ENCODE measurements at places on chromosomes 3 and 15.
A peak's percentile ranks its signal among the peaks of the same experiment; 100 is the strongest.

GRCh38 chr3:100789579-100789978 is 80.3 kb downstream of the TFG start:
- DNase-seq, result no peak

- DNase-seq, result no peak
Observed at GRCh38 chr15:74821091-74821789, 5.2 kb upstream of the CPLX3 start.

- no peak for DNase-seq
Observed at GRCh38 chr3:23114432-23114831, 88.7 kb upstream of the UBE2E2 start.

GRCh38 chr15:56739964-56740640 is 6.8 kb upstream of the ZNF280D start:
- DNase-seq, result no peak

DNA sequence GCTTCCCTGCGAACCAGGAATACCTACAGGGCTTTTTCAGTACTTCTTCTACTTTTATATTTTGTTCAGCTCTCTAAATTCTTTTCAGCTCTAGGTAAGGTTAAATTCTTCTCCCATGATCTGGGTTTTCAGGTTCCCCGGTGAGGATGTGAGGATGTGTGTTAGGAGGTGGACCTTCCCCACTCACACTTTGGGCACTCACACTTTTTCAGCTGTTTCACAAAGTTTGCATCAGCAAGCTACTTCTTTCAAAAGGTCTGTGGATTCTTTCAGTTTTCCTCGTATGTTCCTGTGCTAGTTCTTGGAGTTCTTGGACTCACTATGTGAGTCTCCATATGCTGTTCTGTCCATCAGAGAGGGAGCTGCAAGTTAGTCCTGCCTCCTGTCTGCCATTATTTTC is 13.9 kb upstream of the OR5K2 start:
- no peak for DNase-seq

DNA sequence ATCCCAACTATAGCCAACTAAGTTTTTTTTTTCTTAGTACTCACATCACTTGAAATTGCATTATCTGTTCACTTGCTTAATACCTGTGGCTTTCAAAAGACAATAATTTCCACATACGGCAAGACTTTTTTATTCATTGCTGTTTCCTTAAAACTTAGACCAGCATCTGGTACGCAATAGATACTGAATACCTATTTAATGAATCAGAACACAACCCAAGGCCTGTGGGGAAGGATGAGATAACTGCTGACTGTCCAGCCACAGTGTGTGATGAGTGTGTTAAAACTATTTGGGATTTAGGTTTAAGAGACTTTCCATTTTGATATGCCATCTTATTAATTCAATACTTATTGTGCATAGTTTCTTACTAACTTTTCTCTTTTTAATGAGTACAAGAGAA is 988.7 kb downstream of the NTRK3 start:
- DNase-seq, result no peak

GRCh38 chr15:93302080-93302765 is 213.2 kb upstream of the RGMA start:
- no peak for DNase-seq

DNA sequence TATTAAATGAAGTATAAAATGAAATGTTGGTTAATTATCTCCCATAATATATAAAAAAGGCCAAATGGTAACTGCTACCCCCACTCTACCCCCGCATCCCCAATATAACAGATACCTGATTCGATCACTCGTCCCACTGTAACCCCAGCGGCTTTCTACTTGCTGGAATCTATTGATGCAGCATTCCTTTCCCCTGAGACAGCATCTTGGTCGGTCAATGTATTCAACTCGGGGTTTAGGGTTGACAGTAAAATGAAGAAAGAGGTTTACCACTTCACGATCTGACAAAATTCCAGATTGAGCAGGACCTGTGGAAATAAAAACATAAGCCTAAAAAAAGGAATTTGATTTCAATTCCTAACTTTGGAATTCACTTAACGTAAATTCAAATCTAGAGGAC is 18.6 kb upstream of the C15orf40 start:
- no peak for DNase-seq

GRCh38 chr3:46065294-46065705 is 38.0 kb upstream of the XCR1 start:
- peak; percentile 42 for DNase-seq

- no peak for DNase-seq
Observed at GRCh38 chr15:90981681-90982080, 12.7 kb downstream of the PRC1 start.

DNA sequence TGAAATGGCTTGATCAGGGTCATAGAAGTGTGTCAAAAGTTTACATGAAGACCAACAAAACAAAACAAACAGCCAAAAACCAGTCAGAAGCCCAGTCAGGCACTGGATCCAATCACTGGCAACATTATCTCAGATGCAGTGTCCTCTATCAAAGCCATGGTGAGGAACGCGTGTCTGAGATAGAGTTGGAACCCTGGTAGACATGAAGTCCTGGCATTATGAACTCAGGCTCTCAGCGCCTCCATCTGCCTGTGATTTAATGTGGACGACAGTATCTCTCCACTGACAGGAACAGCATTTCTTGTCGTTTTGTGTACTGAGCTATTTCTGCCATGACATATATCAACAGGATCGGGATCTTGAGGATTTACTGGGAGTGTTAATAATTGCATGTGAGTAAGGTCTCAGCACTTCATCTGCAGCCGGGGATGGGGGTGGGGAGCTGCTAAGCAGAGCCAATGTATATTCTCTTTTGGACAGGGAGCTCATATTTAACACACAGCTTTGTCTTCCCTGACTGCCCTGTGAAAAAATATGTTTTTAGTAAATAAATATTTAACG is 1120.0 kb downstream of the IGSF11 start:
- DNase-seq, result no peak

- no peak for DNase-seq
Observed at GRCh38 chr3:167151636-167152035, 228.5 kb downstream of the ZBBX start.

DNA sequence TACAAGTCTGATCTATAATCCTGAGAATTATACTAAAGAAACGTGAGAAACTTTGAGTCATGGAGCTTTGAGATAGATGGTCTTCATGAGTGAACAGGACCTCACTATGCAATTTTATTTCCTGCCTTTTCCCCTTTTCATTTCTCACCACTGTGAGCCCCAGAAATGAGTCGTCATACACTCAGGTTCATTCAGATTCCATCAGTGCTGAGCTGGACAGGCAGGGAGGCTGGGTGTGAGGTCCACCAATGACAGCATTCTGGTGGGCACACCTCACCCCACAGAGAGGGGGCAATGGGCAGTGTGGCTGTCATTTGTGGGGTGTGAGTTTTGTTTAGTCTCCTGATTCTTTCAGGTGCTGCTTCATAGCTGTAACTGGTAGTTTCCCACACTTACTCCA is 16.9 kb downstream of the TIGIT start:
- no peak for DNase-seq

DNA sequence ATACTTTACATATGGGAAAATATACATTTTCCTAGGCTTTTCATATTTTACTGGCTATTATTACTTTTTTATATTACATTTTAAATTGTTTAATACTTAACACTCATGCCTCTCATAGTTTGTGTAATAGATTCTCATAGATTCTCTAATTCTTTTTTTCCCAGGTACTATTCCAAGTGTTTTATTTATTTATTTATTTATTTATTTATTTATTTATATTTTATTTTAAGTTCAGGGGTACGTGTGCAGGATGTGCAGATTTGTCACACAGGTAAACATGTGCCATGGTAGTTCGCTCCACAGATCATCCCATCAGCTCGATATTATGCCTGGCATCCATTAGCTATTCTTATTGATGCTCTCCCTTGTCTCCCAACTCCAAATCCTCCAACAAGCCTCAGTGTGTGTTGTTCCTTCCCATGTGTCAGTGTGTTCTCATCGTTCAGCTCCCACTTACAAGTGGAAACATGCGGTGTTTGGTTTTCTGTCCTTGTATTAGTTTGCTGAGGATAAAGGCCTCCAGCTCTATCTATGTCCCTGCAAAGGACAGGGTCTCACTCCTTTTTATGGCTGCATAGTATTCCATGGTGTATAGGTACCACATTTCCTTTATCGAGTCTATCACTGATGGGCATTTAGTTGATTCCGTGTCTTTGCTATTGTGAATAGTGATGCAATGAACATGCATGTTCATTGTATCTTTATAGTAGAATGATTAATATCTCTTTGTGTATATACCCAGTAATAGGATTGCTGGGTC is 205.4 kb upstream of the P2RY1 start:
- DNase-seq, result no peak

- no peak for DNase-seq
Observed at GRCh38 chr15:42046597-42046996, 25.8 kb upstream of the PLA2G4E start.

DNA sequence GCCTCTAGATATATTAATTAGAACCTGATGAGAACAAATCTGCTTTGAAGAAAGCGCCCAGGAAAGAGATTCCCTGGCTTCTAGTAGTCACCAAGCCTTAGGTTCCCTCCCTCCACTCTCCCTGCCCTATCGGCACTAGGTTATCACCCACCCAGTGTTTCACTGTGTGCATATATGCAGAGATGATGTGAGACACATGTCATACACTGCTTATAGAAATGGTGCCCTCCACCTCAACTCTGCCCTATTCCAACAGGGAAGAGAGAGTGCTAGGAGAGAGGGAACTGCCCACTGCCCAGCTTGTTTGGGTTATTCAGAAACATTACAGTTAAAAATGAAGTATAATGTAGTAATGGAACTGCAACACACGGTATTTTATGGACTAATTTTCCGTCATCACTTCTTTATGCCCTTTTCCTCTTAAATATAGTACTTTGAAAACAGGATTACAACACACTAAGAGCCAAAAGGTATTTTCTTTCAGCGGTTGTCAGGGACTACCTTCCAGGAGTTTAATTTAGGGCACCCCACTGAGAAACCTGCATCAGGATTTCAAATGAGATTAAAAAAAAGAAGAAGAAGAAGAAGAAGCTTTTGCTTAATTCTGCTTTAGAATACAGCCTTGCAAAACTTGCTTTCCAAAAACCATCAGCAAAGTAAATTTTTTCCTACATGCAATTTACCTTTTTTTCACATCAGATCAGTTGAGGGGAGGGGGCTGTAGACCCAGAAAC is 55.3 kb downstream of the MEIS2 start:
- no peak for DNase-seq

- DNase-seq, result no peak
Observed at GRCh38 chr15:48794697-48795134, 16.2 kb downstream of the CEP152 start.

DNA sequence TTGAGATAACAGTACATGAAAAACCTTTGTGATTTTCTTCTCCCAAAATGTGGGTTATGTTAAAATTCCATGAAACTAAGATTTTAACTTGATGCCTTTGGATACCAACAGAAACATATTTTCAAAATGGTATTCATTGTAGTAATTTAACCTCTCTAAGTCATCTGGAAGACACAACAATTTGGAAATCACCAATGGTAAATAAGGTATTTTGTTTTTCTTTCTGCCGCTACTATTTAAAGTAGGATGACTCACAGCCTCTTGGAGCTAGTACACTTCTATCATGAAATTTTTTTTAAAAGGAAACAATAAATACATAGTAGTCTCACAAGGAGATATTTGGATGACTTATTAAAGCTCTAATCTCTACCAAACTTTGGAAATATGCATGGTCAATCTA is 291.6 kb upstream of the VEPH1 start:
- DNase-seq, result no peak

GRCh38 chr3:34155666-34156065 is 357.2 kb downstream of the PDCD6IP start:
- no peak for DNase-seq

Data from stimulated activated CD4-positive, alpha-beta T cell treated with anti-CD3 and anti-CD28 coated beads, Interleukin-15, amount 100 ng/mL, for 1 hour (primary cell).